ENCODE measurements at places on chromosomes 6 and 20. TPM values are rescaled to one million over a fixed set of nuclear protein-coding genes. Genes with fewer than 3 reads are reported as not detected.

The DEFB132 gene
- total RNA-seq: not detected

The KHDC3L gene
- total RNA-seq: not detected

The KIF3B gene
- total RNA-seq: 9.5 TPM

The RWDD2A gene
- 5.1 TPM for total RNA-seq

The LST1 gene
- 19.1 TPM for total RNA-seq

- H3K4me3 ChIP-seq: no peak overlapping the region
- H3K27ac ChIP-seq: no peak overlapping the region
- H3K4me1 ChIP-seq: peaks cover 14% of the 10 kb centered on the region
- H3K27me3 ChIP-seq: no peaks in the 10 kb centered on the region
- H3K36me3 ChIP-seq: no peaks in the 10 kb centered on the region
Measured at GRCh38 chr6:38684237-38684636, 18.7 kb downstream of the GLO1 start.

GRCh38 chr6:255751-256083 lies 36.6 kb upstream of the DUSP22 start:
- no peaks in the 10 kb centered on the region for H3K36me3 ChIP-seq
- H3K4me1 ChIP-seq: peaks cover 71% of the 10 kb centered on the region
- no peak overlapping the region for H3K27ac ChIP-seq
- no peak overlapping the region for H3K4me3 ChIP-seq

- DNase-seq: no peak
- no peaks in the 10 kb centered on the region for H3K4me1 ChIP-seq
- no peak overlapping the region for H3K4me3 ChIP-seq
Measured at GRCh38 chr20:64154590-64155257, 9.5 kb upstream of the MYT1 start.

- peaks cover 5% of the 10 kb centered on the region for H3K27me3 ChIP-seq
- no peak for DNase-seq
- H3K4me1 ChIP-seq: peaks cover 3% of the 10 kb centered on the region
- H3K27ac ChIP-seq: no peak overlapping the region
- no peak overlapping the region for H3K4me3 ChIP-seq
- H3K36me3 ChIP-seq: no peaks in the 10 kb centered on the region
Measured at GRCh38 chr20:22408521-22409402, 175.6 kb downstream of the FOXA2 start.

DNA sequence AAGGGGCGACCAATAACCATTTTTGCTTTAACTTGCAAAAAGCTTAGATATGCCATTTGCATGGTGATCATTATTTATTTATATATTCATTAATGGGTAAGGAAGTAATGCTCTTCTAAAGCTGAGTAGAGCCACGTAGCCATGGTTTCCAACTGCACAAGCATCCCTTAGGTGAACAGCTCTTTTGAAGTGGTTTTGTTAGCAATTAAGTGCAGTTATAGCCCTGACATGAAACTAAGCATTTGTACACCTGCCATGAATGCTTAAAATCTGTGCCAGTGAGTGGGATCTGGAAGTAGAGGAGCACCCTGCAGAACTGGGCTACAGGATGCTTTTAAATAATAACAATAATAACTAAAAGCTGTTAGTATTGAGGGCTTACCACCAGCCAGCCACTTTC lies 19.1 kb downstream of the TRAF3IP2 start:
- peaks cover 71% of the 10 kb centered on the region for H3K4me1 ChIP-seq
- H3K4me3 ChIP-seq: no peak overlapping the region
- H3K36me3 ChIP-seq: peaks cover 44% of the 10 kb centered on the region
- no peak for DNase-seq
- H3K27me3 ChIP-seq: no peaks in the 10 kb centered on the region
- no peak overlapping the region for H3K27ac ChIP-seq

DNA sequence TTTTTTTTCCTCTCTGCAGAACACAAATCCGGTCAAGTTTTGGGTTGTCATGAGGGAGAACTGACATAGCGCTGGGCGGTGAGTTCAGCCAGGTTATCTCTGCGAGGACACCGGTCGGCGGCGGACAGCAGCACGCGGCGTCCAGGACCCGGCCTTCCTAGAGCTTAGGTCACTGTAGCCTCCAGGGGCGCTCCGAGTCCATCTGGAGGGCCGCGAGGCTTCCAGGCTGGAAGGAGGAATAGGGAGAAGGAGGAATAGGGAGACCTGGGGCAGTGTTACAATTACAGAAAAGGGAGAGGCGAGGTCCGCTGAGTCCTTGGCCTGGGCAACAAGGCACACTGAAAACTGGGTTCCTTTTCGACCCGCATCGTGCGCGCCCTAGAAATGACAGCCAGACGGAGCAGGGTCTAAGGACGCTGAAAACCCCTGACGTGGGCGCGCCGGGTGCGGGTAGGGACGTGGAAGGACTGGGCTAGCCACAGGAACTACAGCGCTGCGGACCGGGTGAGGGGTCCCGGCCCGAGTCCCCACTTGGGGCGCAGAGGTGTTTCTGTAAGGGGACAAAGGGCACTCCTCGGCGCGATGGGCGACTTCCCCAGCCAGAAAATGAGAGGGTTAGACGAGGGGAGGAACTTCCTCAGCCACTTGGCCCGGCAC lies 536 bp upstream of the FNDC1 start:
- H3K4me1 ChIP-seq: peaks cover 10% of the 10 kb centered on the region
- no peaks in the 10 kb centered on the region for H3K36me3 ChIP-seq
- no peak for DNase-seq
- H3K27ac ChIP-seq: no peak overlapping the region
- peaks cover 58% of the 10 kb centered on the region for H3K27me3 ChIP-seq
- H3K4me3 ChIP-seq: peak overlapping the region; percentile 49

GRCh38 chr20:43853174-43853803 lies 61.4 kb upstream of the TOX2 start:
- no peaks in the 10 kb centered on the region for H3K4me1 ChIP-seq
- H3K27me3 ChIP-seq: no peaks in the 10 kb centered on the region
- H3K27ac ChIP-seq: no peak overlapping the region
- DNase-seq: no peak
- peaks cover 3% of the 10 kb centered on the region for H3K36me3 ChIP-seq
- no peak overlapping the region for H3K4me3 ChIP-seq

GRCh38 chr6:103826209-103826608 lies 1033.5 kb downstream of the HACE1 start:
- H3K4me1 ChIP-seq: no peaks in the 10 kb centered on the region
- no peaks in the 10 kb centered on the region for H3K27me3 ChIP-seq
- no peak overlapping the region for H3K4me3 ChIP-seq
- H3K27ac ChIP-seq: no peak overlapping the region
- no peaks in the 10 kb centered on the region for H3K36me3 ChIP-seq

DNA sequence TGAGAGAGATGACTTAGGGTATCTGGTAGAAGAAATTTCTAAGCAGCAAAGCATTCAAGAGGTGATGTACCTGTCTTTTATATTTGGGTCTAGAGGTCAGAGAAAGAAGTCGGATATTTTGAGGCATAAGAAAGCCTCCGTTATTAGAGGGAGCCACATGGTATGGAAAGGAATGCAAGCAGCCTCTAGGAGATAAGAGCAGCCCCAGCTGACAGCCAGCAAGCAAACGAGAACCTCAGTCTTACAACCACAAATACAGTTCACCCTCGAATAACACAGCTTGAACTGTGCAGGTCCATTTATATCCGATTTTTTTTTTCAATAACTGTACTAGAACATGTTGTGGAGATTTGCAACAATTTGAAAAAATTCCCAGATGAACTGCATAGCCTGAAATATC lies 190.7 kb upstream of the VGLL2 start:
- DNase-seq: no peak
- H3K4me1 ChIP-seq: no peaks in the 10 kb centered on the region
- peaks cover 9% of the 10 kb centered on the region for H3K27me3 ChIP-seq
- H3K4me3 ChIP-seq: no peak overlapping the region
- H3K27ac ChIP-seq: no peak overlapping the region

GRCh38 chr6:143119260-143119659 lies 58.6 kb downstream of the AIG1 start:
- H3K4me3 ChIP-seq: no peak overlapping the region
- no peak for DNase-seq
- H3K27ac ChIP-seq: no peak overlapping the region
- H3K4me1 ChIP-seq: peaks cover 4% of the 10 kb centered on the region
- H3K36me3 ChIP-seq: peaks cover 15% of the 10 kb centered on the region
- no peaks in the 10 kb centered on the region for H3K27me3 ChIP-seq
